ENCODE measurements at places on chromosomes 7 and 10.

DNA sequence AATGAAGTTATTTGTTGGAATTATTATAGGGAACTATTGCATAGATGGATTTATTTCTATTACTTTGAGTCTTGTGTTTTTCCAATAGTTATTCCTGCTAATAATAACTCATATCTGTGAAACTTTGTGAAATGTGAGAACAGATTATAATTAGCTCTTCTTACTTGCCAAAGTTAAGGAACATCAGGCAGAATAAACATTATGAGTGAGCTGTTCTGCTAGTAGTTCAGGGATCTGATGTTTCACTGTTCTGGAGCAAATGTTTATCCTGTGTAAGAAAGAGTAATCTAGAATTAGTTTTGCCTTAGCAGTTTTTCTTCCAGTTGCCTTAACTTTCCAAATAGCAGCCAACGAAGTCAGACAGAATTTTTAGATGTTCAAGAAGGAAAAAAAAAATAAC, 245.2 kb upstream of the PLXDC2 start:
- DNase-seq = no peak

- DNase-seq = no peak
Measured at GRCh38 chr10:48357631-48358030, 51.2 kb downstream of the MAPK8 start.

DNA sequence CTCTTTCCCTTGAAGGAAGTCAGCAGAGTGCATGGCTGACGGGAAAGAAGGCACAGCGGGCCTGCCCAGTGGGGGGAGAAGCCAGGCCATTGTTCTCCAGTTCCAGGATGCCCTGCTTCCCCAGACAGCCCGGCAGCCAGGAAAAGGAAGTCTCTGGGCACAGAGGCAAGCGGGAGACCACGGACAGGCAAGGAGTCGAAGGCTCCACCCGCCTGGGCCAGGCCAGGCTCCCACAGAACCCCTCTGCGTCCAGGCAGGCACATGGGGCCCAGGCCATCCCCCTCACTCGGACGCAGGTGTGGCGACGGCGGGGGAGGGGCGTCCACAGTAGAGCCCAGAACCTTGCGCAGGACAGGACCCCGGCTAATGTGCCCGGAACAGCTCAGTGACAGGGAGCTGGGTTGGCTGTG, 8.7 kb downstream of the GPR146 start:
- DNase-seq = no peak

GRCh38 chr10:121104476-121105111, 253.4 kb downstream of the WDR11 start:
- no peak for DNase-seq

DNA sequence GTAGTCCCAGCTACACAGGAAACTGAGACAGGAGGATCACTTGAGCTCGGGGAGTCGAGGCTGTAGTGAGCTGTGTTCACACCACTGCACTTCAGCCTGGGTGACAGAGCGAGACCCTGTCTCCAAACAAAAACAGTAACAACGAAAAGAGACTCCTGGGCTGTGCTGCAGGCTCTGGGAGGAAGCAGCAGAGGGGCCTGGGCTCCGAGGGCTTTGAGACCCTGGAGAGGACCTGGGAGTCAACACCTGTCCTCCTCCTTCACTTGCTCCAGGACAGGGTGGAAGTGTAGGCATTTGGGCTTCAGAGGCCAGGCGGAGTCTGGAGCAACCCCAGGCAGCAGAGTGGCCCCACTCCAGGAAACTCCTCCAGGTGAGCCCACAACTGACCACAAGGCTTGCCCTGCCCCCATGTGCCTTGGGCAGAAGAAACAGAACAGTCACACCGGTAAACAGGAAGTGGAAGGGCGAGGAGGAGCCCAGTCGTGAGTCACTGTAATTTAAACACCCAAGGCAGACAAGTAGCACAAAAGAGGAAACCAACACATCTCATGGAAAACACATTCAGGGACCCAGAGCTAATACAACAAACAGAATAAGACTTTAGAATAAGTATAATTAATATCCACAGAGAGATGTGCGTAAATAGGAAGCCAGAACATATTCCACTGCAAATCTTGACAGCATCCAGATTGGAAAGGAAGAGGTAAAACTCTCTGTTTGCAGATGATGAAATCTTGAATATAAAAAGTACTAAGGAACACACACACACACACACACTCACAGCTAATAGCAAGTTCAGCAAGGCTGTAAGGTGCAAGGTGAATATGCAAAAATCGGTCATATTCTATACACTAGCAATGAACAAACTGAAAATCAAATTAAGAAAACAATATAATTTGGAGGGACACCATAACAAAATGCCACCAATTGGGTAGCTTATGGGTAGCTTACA, 20.5 kb upstream of the RASGEF1A start:
- peak; percentile 83 for DNase-seq

GRCh38 chr7:155954550-155955366, 142.5 kb upstream of the SHH start:
- DNase-seq = no peak

- DNase-seq = no peak
Measured at GRCh38 chr10:63318491-63318890, 147.3 kb downstream of the JMJD1C start.

DNA sequence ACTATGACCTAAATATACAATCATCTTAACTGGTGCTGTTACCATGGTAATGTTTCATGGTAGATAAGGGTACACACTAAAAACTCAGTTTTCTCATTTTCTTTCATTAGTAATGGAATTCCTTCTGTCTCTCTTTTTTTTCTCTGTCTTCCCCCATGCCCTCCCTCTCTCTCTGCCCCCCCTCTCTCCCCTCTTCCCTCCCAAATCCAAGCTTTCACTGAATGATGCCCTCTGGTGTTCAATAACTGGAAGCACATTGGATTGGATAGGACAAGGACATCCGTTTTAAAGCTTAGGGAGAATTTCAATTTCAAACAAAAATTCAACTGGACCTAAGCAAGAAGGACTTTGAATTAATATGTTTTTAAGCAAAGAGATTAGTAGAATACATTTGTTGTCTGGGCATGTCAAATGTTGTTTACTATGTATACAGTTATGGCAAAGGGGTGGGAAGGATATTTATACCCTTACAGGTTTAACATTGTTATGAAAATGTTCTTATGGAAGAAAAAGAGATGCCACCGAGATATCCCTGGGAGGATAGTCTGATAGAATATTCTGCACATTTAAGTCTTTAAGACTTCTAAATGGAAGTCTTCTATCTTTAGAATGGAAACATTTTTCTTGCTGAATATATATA, 6.1 kb downstream of the CHRM2 start:
- DNase-seq = no peak

DNA sequence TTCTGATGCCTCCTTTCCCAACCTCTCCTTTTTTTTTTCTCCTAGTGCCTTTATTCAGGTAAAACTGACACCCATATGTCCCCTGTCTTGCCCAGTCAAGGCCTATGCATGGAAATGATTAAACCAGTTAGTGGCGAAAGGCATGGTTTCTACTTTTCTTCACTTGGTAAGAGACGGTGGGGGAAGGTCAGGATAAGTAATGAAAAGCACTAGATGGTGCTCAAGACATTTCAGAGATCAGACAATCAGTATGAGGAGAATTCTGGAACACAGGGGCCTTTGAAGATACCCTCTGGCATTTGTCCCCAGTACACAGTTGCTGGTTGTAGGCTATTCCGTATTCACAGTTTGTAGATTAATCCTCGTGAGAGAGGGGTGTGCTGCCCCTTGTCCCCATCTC, 121.2 kb downstream of the RTKN2 start:
- no peak for DNase-seq

- DNase-seq = no peak
Measured at GRCh38 chr7:68984306-68984705, 614.0 kb upstream of the AUTS2 start.

- DNase-seq = no peak
Measured at GRCh38 chr7:52302765-52303520, 732.5 kb upstream of the POM121L12 start.

DNA sequence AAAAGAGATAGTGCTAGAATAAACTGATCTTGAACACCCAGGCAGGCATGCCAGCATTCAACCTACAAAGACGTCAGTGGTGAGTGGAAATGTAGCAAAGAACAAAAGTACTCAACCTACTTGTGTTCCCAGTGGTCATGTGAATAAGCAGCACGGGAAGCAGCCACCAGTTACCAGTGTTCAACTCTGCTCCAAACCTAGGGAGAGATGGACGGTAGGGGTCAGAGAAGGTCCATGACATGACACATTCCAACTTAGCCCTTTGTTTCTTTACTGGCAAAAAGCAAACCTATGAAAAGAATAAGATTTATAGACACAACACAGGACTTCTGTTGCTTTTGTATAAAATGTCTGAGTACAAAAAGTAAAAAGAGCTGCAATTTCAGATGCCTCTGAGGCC, 511.4 kb downstream of the XPNPEP1 start:
- no peak for DNase-seq

DNA sequence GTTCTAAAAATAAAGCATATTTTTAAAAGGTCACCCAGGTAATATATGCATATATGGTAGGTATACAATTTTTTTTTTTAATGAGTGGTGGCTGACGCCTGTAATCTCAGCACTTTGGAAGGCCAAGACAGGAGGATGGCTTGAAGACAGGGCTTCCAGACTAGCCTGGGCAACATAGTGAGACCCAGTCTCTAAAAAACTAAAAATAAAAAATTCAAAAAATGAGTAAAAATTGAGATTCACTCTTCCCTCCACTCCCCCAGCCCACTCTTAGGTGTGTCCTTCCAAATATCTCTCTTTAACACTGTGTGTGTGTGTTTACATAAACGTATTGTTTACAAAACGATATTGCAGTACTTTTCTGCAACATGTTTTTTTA, 929 bp upstream of the ANXA11 start:
- no peak for DNase-seq

DNA sequence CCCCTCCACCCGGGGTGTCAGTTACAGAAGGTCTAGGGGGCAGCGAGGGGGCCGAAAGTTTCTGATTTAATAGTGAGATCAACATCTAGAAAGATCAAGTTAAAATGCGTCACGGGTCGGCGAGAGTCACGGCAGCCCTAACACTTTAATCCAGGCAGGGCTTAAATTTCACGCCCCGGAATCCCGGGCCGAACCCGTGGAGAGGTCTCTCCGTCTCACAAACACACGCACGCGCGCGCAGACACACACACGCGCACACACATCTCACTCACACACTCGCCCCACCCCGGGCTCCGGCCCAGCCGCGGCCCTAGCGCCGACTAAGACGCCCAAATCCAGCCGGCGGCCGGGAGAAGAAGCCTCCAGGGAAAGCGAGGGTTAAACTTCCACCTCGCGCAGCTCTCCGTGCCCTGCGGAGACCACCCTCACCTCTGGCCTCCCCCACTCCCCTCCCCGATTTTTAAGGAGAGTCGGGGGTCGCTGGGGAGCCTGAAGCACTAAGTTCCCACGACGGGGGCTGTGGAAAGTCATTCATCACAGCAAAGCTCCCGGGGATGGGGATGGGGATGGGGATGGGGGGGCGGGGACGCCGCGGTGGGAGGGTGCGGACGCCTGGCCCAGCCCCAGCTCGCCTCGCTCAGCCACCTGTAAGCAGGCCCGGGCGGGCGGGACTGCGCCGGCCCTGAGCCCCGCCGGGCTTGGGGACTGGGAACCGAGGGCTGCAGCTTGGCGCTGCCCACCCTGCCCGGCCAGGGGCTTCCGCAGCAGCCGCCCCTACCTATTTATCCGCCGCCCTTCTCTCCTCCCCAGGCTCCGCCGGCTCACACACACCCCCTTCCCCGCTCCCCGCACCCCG, 1.6 kb downstream of the PDGFA start:
- DNase-seq = no peak

GRCh38 chr10:132547421-132547861, 9.9 kb downstream of the INPP5A start:
- no peak for DNase-seq

DNA sequence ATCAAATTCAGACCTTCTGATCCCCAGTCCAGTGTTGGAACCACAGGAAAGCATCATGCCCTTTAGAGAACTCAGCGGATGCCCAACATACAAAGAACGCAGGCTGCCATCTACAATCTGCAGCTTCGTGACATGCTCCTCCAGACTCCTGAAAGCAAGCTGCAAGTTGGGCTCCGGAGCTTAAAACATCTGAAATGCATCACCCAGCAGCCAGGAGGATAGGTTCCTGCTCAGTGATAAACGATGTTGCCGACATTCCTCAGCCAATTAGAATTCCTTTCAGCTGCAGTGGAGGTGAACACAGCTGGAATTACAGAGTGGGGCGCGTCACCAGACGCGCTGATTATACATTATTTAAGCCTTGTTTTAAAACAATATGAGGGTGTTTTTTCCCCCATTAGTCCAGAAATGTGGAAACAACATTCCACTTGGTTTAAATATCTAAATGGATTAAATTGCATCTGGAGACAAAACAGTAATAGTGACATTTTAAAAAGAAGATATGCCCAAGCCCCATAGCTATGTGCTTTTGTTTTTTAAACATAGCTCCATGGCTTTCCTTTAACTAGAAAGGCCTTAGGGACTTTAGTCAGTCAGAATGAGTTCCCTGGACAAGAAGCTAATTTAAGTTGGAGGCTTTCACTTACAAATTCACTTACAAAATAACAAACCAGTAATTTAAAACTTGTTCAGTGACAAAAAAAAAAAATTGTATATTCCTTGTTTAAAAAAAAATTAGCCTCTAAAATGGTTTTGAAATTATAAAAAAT, 6.3 kb downstream of the SMURF1 start:
- no peak for DNase-seq

- DNase-seq = no peak
Measured at GRCh38 chr10:93849593-93849992, 44.2 kb upstream of the SLC35G1 start.

- DNase-seq = no peak
Measured at GRCh38 chr10:114042895-114043531, 653 bp upstream of the ADRB1 start.

DNA sequence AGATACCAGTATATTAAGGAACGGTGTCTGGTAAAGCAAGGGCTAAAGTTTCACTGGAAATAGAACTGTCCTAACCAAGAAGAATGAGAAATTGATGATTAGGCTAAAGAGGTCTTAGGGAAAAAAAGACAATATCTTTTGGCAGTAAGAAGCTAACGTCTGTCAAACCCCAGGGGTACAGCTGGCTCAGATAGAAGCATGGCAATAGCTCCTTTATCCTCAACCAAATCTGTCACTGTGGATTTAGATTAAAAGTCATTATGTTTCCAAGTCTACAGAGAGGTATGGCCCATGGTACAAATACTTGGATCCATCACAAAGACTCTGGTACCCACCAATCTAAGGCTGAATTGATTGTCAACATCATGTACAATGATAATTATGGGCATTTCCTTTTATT, 8.6 kb upstream of the SLC16A9 start:
- no peak for DNase-seq

GRCh38 chr10:105291571-105291970, 650.5 kb downstream of the SORCS3 start:
- DNase-seq = no peak

Measured in activated CD8-positive, alpha-beta T cell treated with anti-CD3 and anti-CD28 coated beads, Interleukin-2, amount 10 ng/mL, durations not matched to agents 7 days and 5 days (primary cell).